ENCODE measurements at places on chromosomes 1 and 21.

DNA sequence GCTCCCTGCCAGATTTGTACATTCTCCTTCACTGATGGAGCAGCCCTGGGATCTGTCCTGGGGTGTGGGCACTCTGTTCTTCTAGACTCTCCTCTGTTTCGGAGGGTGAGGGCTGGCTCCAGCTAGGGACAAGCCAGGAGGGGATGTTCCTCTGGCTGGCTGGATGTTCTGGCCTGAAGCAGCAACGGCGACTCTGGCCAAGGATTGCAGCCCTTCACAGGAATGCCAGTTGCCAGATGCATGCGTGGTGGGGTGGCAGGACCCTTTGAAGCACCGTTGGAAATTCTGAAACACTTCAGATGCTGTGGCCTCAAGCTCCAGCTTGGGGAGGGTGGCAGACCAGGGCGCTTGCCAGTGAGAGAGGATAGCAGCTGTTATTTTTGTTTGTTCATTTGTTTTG is 210.9 kb downstream of the TRABD2B start:
- DNase-seq = no peak

- DNase-seq = peak; percentile 53
Observed at GRCh38 chr1:2382621-2383361, 8.6 kb downstream of the MORN1 start.

DNA sequence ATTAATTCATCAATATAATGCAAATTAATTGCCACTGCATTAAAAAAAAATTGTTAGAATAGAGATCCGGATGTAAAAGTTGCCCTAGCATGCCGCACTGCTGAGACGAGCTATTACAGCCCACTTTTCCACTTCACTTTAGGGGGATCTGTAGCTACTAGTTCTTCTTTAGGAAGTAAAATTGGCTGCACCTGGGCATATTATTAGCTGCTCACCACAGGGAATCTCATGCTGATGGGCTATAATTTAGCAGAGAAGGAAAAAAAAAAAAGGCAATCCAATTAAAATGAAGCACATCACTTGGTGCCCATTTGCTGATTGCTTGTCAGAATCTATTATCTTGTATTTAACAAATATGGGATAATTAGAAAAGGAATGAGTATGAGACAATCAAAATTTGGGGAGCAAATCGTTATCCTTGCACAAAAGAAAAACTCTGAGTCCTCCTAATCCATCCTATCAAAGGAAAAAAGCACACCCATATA is 233.4 kb downstream of the DSCAM start:
- DNase-seq = no peak

- DNase-seq = no peak
Observed at GRCh38 chr1:1776672-1777582, 1.3 kb downstream of the NADK start.
